ENCODE measurements at places on chromosomes 5 and 9. TPM values are rescaled to one million over a fixed set of nuclear protein-coding genes. Genes with fewer than 3 reads are reported as not detected.

Gene PDZD2
- total RNA-seq: 0.16 TPM

Gene FASTKD3
- 7.2 TPM for total RNA-seq

Gene ARHGEF39
- total RNA-seq: 40.2 TPM

Gene EDIL3
- 60.1 TPM for total RNA-seq

Gene NR2F1
- 85.3 TPM for total RNA-seq

Gene DOK3
- total RNA-seq: 1.5 TPM

Gene F12
- total RNA-seq: 1.0 TPM

Data from epithelial cell of alveolus of lung (primary cell).